Ovary (tissue), 10 donors: ENCODE measurements at places on chromosomes 5 and 9. TPM values are rescaled to one million over a fixed set of nuclear protein-coding genes. Genes with fewer than 3 reads are reported as not detected.
A peak's percentile ranks its signal among the peaks of the same experiment; 100 is the strongest.

ENC1 gene
- total RNA-seq = 15.9 TPM

SPINK4 gene
- not detected for total RNA-seq

GRCh38 chr5:145946112-145946861 is 9.9 kb downstream of the SH3RF2 start:
- no peaks in the 10 kb centered on the region for H3K4me1 ChIP-seq
- no peak overlapping the region for H3K4me3 ChIP-seq
- H3K27ac ChIP-seq = no peak overlapping the region
- no peaks in the 10 kb centered on the region for H3K36me3 ChIP-seq

GRCh38 chr5:145906401-145906800 is 30.0 kb upstream of the SH3RF2 start:
- H3K27ac ChIP-seq = no peak overlapping the region
- no peaks in the 10 kb centered on the region for H3K36me3 ChIP-seq
- no peaks in the 10 kb centered on the region for H3K27me3 ChIP-seq
- H3K4me1 ChIP-seq = no peaks in the 10 kb centered on the region

RGS7BP gene
- 4.3 TPM for total RNA-seq

DNA sequence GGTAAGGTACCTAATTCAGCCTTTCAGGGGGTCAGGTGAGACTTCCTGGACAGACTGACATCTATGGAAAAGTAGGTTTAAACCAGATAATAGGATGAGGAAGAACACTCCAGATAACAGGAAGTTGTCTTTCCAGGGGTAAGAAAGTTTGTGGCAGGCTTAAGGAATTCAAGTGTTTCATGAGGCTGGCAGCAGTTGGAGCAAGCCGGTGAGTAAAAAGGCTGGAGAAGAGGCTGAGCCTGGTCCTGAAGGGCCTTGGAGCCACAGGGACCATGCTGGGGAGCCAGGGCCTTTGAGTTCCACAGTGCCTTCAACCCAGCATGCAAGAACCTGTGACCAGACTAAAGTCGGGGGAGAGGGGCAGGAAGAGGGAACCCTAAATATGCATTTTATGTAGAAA is 353.4 kb downstream of the SPOCK1 start:
- H3K36me3 ChIP-seq = no peaks in the 10 kb centered on the region
- no peaks in the 10 kb centered on the region for H3K27me3 ChIP-seq
- no peak overlapping the region for H3K27ac ChIP-seq

DNA sequence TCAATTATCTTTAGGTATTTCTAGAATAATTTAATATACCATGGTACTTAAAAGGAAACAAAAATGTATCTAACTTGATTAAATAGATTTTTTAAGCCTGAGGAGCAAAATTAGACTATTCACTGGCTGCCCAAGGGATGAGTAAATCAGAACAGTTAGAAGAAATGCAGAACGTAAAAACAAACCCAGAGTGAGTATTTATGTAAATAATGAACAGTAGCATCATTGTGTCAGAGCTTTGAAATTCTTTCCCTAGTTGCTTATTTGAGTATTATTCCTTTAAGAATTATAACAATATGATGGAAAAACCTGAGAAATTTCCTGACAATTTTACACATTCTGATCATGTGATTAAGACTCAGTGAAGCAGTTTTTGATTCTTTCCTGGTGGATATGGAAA is 200.9 kb downstream of the GDNF start:
- H3K4me3 ChIP-seq = no peak overlapping the region

- H3K4me1 ChIP-seq = no peaks in the 10 kb centered on the region
- no peaks in the 10 kb centered on the region for H3K36me3 ChIP-seq
- no peak overlapping the region for H3K27ac ChIP-seq
- no peaks in the 10 kb centered on the region for H3K27me3 ChIP-seq
Measured at GRCh38 chr9:131936929-131937328, 142.7 kb downstream of the MED27 start.

PCDHA4 gene
- 0.76 TPM for total RNA-seq

GRCh38 chr5:71830681-71831539 is 111.8 kb downstream of the CARTPT start:
- H3K4me1 ChIP-seq = peaks cover 6% of the 10 kb centered on the region
- no peaks in the 10 kb centered on the region for H3K27me3 ChIP-seq
- DNase-seq = peak; percentile 69
- peak overlapping the region; percentile 17 for H3K27ac ChIP-seq
- H3K4me3 ChIP-seq = no peak overlapping the region
- no peaks in the 10 kb centered on the region for H3K36me3 ChIP-seq

SKP1 gene
- 388 TPM for total RNA-seq

B4GALT1 gene
- total RNA-seq = 80.3 TPM

RNF180 gene
- 14.5 TPM for total RNA-seq

GRCh38 chr5:119359737-119360413 is 4.1 kb downstream of the TNFAIP8 start:
- no peak overlapping the region for H3K4me3 ChIP-seq
- H3K4me1 ChIP-seq = peaks cover 2% of the 10 kb centered on the region
- no peaks in the 10 kb centered on the region for H3K27me3 ChIP-seq
- H3K27ac ChIP-seq = no peak overlapping the region

GDA gene
- 26.7 TPM for total RNA-seq

ZNF883 gene
- total RNA-seq = 3.2 TPM

DNA sequence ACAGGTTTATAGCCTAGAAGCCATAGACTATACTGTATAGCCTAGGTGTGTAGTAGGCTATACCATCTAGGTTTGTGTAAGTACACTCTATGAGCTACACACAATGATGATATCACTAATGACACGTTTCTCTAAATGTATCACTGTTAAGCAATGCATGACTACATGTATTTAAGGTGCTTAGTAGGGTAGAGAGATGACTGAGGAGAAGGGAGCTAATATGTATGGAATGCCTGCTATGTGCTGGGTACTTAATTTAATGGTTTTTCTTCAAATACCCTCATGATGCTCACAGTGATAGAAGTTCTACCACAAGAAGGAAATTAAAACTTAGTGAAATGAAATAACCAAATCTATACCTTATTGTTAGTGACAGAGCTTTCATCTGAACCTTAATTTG is 1785.5 kb downstream of the EFNA5 start:
- H3K27me3 ChIP-seq = no peaks in the 10 kb centered on the region
- no peak overlapping the region for H3K4me3 ChIP-seq
- no peak for DNase-seq
- H3K4me1 ChIP-seq = no peaks in the 10 kb centered on the region
- H3K36me3 ChIP-seq = no peaks in the 10 kb centered on the region
- H3K27ac ChIP-seq = no peak overlapping the region

- no peak overlapping the region for H3K27ac ChIP-seq
- no peaks in the 10 kb centered on the region for H3K36me3 ChIP-seq
- no peak for DNase-seq
- no peak overlapping the region for H3K4me3 ChIP-seq
- no peaks in the 10 kb centered on the region for H3K27me3 ChIP-seq
- peaks cover 6% of the 10 kb centered on the region for H3K4me1 ChIP-seq
Measured at GRCh38 chr9:131218370-131218769, 57.9 kb downstream of the FAM78A start.

DNA sequence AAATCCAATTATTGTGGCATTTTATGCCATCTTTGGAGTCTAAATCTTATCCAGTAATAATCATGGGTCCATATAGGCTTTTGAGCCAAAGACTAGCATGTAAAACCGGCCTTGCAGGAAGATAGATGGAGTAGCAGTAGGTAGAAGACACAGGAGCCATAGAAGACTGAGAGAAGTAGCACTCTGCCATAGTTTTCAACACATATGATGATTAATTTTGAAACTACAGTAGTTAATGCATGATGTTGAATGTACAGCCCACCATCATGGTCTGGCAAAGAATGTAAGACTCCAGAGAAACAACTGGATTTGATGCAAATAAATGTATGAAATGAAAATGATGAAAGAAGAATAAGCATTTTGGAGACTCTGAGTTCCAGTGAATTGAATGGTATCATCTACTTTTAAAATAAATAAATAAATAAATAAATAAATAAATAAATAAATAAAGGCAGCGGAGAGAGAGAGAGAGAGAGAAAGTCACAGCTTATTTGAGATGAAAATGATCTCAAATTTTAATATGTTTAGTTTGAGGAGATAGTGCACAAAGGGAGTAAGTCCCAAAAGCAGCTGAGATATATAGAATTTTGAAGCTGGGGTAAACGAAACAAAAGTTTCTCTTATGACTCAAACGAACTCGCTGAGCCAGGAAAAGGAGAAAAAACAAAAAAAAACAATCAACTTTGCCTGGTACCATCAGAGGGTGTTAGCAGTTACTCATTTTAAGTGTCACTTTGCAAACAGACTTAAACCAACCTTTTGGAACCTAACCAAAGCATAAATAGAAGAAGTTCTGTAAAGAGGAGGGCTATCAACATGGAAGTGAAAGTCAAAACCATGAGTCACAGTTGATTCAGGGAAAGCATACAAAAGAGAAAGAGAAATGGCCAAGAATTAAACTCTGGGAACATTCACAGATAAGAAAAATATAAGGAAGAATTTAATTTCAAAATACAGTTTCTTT is 388.7 kb downstream of the CETN3 start:
- H3K4me3 ChIP-seq = peak overlapping the region; percentile 21
- H3K27me3 ChIP-seq = no peaks in the 10 kb centered on the region
- no peak for DNase-seq
- H3K36me3 ChIP-seq = no peaks in the 10 kb centered on the region
- H3K27ac ChIP-seq = no peak overlapping the region

- H3K4me3 ChIP-seq = no peak overlapping the region
- peak; percentile 72 for DNase-seq
- no peaks in the 10 kb centered on the region for H3K36me3 ChIP-seq
- H3K27ac ChIP-seq = no peak overlapping the region
Measured at GRCh38 chr5:138068742-138069600, 14.9 kb upstream of the WNT8A start.

GRCh38 chr5:102666164-102666946 is 88.8 kb upstream of the PAM start:
- no peaks in the 10 kb centered on the region for H3K27me3 ChIP-seq
- no peak overlapping the region for H3K27ac ChIP-seq
- DNase-seq = peak; percentile 19
- H3K4me3 ChIP-seq = no peak overlapping the region
- peaks cover 3% of the 10 kb centered on the region for H3K4me1 ChIP-seq

- H3K4me1 ChIP-seq = peaks cover 2% of the 10 kb centered on the region
- no peak for DNase-seq
- H3K27ac ChIP-seq = no peak overlapping the region
- no peak overlapping the region for H3K4me3 ChIP-seq
- H3K36me3 ChIP-seq = no peaks in the 10 kb centered on the region
Measured at GRCh38 chr5:15715967-15716366, 216.0 kb downstream of the FBXL7 start.

GRCh38 chr5:146447734-146448380 is 724 bp downstream of the TCERG1 start:
- no peaks in the 10 kb centered on the region for H3K36me3 ChIP-seq
- peak overlapping the region; percentile 71 for H3K27ac ChIP-seq

DNA sequence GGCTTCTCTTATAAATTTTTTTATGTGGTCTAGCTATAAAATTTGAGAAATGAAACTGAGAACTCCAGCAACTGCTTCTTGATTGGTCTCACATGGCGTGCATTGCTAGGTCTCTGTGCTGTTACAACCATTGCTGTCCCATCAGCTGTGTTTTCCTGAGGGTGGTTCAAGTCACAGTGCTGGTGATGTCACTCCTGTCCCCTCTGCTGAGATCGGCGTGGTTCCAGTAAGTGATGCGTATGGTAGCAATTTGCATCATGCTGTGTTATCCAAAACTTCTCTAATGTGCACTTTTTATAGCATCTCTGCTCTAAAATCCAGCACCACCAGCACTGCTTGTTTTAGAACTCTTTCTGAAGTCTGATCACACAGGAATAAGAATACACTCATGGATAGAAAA is 112.6 kb upstream of the ZNF608 start:
- H3K4me1 ChIP-seq = no peaks in the 10 kb centered on the region
- H3K27me3 ChIP-seq = no peaks in the 10 kb centered on the region
- H3K27ac ChIP-seq = no peak overlapping the region
- no peak overlapping the region for H3K4me3 ChIP-seq
- H3K36me3 ChIP-seq = no peaks in the 10 kb centered on the region

DNA sequence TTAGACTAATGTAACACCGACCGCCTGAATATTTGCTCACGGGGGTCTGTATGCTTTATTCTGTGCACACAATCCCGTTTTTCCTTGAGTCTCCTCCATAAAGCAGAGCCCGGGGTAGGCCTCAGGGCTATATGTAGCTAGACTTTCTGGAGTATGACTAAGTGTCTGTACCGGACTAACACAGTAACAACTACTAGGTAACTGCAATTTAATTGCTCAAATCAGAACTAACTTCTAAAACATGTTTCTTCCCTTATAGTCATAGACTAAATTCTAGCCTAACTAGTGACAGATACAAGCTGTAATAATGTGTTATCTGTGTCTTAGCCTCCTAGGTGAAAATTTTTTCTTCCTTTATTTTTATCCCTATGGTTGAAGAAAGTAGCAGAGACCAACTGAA is 2.1 kb downstream of the REEP5 start:
- H3K4me1 ChIP-seq = peaks cover 5% of the 10 kb centered on the region
- H3K4me3 ChIP-seq = no peak overlapping the region
- no peaks in the 10 kb centered on the region for H3K27me3 ChIP-seq
- DNase-seq = no peak
- no peak overlapping the region for H3K27ac ChIP-seq

DNA sequence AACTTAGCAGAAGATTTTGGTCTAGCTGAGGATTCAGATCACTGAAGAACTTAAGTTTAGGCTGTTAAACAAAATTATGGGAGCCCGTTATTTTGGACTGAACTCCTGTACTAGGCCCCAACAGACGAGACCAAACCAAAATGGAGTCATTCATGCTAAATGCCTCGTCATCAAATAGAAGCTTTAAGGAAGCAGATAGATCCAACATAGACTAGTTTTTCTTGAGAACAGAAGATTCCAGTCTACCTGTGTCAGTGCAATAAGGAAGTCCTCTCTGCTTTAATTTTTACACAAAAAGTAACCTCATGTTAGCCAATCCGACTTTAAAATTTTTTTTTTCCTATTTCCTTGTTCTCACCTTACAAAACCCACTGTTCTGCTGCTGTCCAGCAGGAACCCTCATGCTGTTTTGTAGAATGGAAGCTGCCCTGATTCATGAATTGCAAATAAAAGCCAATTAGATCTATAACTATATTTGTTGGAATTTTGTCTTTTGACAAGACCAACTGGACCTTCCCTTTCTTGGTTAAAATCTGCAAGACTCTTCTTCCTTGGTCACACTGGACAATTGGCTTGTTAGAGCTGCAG is 29.0 kb upstream of the GOLM1 start:
- DNase-seq = no peak
- H3K27ac ChIP-seq = no peak overlapping the region
- peaks cover 7% of the 10 kb centered on the region for H3K4me1 ChIP-seq
- no peak overlapping the region for H3K4me3 ChIP-seq
- H3K36me3 ChIP-seq = no peaks in the 10 kb centered on the region
- no peaks in the 10 kb centered on the region for H3K27me3 ChIP-seq

SLC4A9 gene
- not detected for total RNA-seq

FBXW5 gene
- 60.5 TPM for total RNA-seq

ACTL7A gene
- not detected for total RNA-seq
